Stimulated activated CD8-positive, alpha-beta memory T cell treated with anti-CD3 and anti-CD28 coated beads, Interleukin-2, amount 100 ng/mL, for 1 hour (primary cell): ENCODE measurements at places on chromosomes 4 and X.

- DNase-seq, result no peak
Observed at GRCh38 chrX:3443184-3443583, 96.7 kb upstream of the MXRA5 start.

GRCh38 chr4:153705743-153706468 is 21.8 kb downstream of the TLR2 start:
- DNase-seq, result no peak

GRCh38 chr4:41873380-41874295 is 61.6 kb upstream of the TMEM33 start:
- no peak for DNase-seq

GRCh38 chr4:85913931-85914694 is 439.2 kb downstream of the ARHGAP24 start:
- no peak for DNase-seq

DNA sequence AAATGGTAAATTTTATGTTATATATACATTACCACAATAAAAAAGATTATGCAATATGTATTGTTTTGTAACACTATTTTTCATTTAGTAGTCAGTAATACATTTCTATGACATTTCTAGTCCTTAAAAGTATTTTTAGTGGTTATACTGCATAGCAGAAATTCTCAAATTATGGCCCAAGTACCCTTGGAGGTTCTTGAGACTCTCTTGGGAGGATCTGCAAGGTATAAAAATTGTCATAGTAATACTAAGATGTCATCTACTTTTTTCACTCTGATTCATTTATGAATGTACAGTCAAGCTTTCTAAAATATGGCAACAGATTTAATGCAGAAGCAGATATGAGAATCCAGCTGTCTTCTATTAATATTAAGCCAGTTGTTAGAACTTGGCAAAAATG is 138.6 kb upstream of the NAP1L5 start:
- DNase-seq, result no peak

GRCh38 chrX:115259238-115259875 is 25.5 kb upstream of the LRCH2 start:
- DNase-seq, result no peak

GRCh38 chrX:78522601-78523000 is 136.5 kb downstream of the RTL3 start:
- no peak for DNase-seq

DNA sequence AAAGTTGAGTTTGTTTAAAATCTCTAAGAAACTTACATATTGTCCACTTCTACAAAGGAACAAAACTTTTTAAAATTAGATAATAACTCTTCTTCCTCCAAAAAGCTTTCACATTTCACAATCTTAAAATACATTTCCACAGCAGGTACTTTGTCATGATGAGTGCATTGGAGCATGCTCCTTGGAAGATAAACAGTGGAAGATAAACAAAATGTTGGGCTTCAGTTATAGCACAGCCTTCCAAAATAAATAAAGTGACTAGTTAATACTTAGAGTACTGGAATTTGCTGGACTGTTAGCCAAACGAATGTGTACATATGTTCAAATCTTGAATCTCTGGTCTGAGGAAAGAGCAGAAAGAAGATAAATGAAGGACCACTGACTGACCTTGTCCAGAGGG is 54.9 kb upstream of the PDE5A start:
- no peak for DNase-seq

DNA sequence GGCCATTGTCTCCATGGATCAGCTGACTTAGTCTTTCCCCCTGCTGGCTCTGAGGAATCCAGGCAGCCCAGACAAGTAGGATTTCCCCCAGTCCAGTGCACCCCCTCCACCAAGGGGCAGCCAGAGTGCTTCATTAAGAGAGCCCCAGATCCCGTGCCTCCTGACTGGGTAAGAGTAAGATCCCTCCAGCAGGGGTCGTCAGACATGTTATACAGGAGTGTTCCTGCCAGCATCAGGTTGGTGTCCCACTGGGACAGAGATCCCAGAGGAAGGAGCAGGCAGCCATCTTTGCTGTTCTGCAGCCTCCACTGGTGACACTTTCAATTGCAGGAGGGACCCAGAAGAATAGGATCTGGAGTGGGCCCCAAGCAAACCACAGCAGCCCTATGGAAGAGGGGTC is 29.0 kb upstream of the INPP4B start:
- DNase-seq, result no peak
